ENCODE measurements at places on chromosomes 4 and X. TPM values are rescaled to one million over a fixed set of nuclear protein-coding genes. Genes with fewer than 3 reads are reported as not detected.

The ABLIM2 gene
- 0.58 TPM for total RNA-seq

GRCh38 chr4:38086151-38086848, 126.1 kb downstream of the PTTG2 start:
- no peak for DNase-seq

The TECRL gene
- not detected for total RNA-seq

- no peak for DNase-seq
Measured at GRCh38 chr4:152997771-152998487, 61.8 kb downstream of the FHDC1 start.

GRCh38 chr4:57287687-57288604, 177.8 kb upstream of the IGFBP7 start:
- no peak for DNase-seq

DNA sequence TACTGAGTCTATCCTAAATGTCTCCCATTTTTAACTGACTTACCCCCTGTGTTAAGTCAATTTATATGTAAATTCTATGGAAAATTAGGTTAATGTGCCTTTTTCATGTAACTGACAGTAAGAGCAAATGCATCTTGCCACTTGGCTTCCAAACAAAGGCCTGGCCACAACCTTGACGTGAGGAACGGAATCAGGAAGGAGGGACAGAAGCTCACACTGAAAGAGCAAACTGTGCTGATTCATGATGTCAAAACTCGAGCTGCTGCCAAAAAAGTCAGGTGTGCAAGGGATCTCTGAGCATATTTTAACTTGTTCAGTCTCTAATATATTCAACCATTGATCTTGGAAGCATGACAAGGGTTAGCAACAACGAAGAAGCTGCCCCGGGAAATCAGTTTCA, 35.8 kb downstream of the GPM6A start:
- no peak for DNase-seq

GRCh38 chrX:8704184-8704583, 27.8 kb downstream of the ANOS1 start:
- no peak for DNase-seq

- no peak for DNase-seq
Measured at GRCh38 chrX:1500701-1501624, 36.0 kb downstream of the P2RY8 start.

- no peak for DNase-seq
Measured at GRCh38 chr4:61407642-61408618, 207.8 kb downstream of the ADGRL3 start.

GRCh38 chr4:76755756-76756155, 142.2 kb downstream of the SOWAHB start:
- DNase-seq: no peak

- DNase-seq: no peak
Measured at GRCh38 chrX:120514236-120514635, 45.1 kb upstream of the LAMP2 start.

GRCh38 chrX:129557844-129558480, 17.9 kb downstream of the OCRL start:
- no peak for DNase-seq

DNA sequence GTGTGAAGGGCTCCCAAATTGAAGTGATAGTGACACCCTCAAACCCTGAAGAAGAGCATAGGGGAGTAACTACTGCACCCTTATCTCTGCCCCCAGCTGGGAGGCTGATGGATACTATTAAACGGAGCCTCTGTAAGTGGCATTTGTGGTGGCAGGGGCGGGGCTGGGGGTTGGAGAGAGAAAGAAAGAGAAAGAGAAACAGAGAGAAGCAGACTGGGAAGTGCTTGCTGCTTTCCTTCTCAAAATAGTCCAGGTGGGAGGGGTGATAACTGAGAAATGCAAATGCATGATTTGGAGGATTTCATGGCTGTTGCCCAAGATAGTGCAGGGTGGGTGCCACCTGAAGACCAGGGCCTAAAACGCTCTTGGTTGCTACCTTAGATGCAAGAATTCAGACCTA, 253.5 kb upstream of the GATB start:
- peak; percentile 62 for DNase-seq

DNA sequence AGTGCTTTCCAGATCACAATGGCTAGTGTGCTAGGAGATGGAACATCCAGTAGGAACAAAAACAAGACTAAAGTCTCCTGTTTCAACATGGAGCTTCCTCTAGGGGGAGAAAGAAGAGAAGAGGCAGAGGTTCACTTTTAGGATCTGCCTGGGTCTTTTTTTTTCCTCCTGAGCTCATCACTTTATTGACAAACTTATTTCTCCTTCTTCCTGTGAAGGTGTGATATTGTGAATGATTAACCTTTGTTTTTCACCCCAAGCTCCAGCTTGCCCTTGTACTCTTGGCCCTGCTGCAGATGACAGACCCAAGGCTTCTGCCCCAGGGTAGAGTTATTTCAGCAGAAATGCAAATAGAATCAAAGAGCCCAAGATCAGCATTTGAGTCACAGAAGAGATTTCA, 13.5 kb downstream of the PAGE4 start:
- DNase-seq: no peak

DNA sequence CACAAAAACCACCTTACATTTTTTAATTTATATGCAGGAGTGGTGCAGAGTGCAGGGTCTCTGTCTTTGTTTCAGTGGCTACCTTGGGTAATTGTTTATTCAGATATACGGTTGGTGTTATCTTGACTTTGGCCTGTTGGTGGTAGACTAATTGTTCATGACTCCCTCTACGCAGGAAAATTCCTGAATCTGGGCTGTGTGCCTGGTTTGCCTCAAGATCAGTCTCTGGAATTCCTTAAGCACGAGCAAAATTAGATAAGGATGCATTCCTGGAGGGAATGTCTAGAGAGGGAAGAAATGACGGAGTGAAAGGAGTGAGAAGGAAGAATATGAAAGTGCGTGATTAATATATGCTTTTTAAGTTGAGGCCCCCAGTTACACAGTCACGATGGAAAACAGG, 576.9 kb upstream of the PCDH10 start:
- DNase-seq: no peak

DNA sequence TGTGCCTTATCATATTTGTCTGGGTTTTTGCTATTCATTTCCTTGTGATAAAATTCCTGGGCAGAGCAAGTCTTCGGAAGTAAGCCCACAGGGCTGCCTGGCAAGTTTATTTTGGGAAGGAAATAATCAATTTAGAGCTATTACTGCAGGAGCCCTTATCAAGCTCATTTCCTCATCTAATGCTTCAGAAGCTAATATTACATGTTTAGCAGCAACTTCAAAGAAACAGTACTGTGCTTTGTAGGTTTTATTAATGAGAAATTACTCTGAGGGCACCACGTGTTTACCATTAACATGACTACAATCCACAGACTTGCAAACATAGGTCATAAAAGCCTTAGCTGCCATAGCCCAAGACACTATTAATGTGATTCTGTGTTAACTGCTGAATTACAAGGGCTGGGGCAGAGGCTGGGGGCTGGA, 540.0 kb downstream of the SPRY1 start:
- DNase-seq: no peak

The PRKG2 gene
- total RNA-seq: 0.14 TPM

GRCh38 chrX:152905081-152905420, 7.2 kb downstream of the ZNF185 start:
- no peak for DNase-seq

The F11 gene
- total RNA-seq: not detected

The POU4F2 gene
- total RNA-seq: not detected

The CT47B1 gene
- not detected for total RNA-seq

- no peak for DNase-seq
Measured at GRCh38 chrX:47843363-47843762, 6.7 kb downstream of the ZNF81 start.

- DNase-seq: no peak
Measured at GRCh38 chr4:95367824-95368223, 180.9 kb downstream of the UNC5C start.

- no peak for DNase-seq
Measured at GRCh38 chr4:186121057-186121456, 16.6 kb downstream of the FAM149A start.

The SNCA gene
- 0.85 TPM for total RNA-seq

DNA sequence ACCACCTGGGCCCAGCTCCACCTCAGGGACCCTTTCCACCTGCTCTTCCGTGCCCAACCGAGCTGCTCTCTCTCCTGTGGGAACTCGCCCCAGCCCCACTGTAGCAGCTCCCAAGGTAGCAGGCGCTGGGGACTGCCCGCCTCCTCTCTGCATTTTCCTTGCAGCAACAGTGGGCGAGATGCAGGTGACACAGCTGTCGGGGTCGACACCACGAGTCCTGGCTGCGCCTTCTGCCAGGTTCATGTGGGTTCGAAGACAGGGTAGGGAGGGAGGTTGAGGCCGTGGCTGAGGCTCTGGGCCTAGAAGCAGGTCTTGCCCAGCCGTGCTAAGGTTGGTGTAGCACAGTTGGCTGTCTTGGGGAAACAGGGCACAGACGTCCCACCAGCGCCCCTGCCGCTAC, 245.2 kb upstream of the FSTL5 start:
- no peak for DNase-seq

The LRPAP1 gene
- total RNA-seq: 50.8 TPM

DNA sequence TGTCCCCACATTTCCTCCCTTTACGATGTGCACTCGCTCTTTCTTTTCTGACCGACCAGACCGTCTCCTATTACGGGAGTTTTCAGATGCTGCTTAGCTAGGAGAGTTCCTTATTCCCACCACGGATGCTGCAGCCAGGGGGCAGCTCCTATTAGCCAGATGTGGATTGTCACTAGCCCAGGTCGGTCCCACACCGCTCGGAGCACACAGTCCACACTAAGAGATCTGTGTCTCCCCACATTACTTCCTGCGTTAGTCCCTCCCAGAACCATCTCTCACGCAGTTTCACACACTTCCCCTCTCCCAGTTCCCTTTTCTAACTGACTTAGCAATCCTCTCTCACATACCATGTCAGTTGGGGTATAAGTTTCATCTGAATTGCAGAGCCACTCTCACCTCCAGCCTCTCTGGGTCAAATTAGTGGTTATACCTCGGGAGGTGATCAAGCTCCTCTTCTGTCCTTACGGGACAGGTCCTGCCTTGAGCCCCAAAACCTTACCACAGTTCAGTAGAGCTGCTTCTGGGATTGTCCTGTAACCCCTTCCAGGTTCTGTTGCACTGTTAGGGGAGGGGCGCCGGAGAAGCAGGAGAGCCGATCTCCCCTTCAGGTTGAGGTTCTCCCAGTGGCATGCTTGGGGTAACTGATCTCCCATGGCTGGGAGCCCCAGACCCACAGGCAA, 28.2 kb downstream of the SULT1E1 start:
- peak; percentile 16 for DNase-seq

DNA sequence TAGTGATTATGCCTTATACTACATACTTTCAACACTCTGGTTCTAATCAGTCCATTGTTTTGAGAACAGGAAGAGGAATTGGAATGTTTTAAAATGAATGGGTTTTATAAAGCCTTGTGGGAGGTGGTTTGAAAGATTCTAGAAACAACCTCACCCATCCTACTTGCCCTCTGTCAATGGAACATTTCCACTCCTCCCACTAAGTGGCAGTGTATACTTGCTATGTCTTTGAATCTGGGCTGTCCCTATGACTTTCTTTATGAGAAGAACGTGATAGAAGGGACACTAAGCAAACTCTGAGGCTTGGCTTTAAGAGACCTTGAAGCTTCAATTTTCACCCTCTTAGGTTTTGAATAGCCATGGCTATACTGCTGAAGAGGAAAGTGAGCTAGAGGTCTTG, 611.2 kb downstream of the PPP4R3C start:
- no peak for DNase-seq

- no peak for DNase-seq
Measured at GRCh38 chr4:124977045-124977444, 264.5 kb upstream of the ANKRD50 start.

The SYTL4 gene
- total RNA-seq: not detected

- no peak for DNase-seq
Measured at GRCh38 chr4:36189511-36190226, 54.6 kb downstream of the ARAP2 start.

DNA sequence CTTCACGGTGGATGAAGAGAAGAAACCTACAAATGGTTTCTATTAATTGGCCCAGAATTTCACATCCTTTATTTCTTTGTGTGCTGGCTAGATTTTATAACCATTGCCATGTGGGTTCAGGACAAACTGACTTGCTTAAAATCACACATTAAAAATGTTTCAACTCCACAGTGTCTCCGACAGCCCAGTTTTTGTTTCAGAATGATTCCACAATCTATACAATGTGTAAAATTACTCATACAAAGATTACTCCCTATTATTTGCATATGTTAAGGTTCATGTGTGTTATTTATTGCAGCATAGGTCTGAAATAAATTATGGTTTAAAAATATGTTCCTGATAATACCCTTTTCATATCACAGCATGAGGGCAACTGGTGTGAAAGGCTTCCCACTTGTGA, 20.6 kb downstream of the DCHS2 start:
- DNase-seq: no peak

DNA sequence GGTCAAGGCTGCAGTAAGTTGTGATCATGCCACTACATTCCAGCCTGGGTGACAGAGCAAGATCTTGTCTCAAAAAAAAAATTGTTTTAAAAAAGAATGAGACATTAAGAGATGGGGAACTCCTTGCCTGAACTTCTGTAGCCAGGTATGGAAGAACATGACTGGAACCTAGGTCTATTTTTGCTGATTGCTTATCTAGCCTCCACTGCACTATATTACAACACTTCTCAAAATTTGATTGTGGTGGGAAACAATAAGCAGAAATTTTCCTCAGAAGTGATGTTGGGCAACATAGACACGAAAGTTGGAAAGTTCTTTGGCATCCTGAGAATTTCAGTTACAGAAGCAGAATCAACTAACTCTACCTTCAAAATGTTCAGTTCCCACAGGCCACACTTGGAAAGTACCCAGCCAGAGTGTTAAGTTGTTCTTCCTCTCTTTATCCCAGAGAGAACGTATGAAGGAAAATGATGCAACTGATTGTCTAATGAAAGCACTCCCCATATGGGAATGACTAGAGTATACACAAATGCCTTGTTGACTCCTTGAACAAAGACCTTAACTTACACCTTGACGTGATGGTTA, 50.0 kb downstream of the LUZP4 start:
- no peak for DNase-seq

DNA sequence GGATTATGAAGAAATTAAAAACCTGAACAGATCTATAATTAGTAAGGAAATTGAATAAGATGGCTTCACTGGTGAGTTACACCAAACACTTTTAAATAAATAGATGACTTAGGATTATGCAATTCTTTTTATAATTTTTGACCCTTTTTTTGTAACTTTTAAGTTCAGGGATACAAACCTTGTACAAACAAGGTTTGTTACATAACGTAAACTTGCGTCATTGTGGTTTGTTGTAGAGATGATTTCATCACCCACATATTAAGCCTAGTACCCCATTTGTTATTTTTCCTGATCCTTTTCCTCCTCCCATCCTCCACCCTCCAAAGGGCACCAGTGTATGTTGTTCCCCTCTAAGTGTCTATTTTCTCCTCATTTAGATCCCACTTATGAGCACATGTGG, 75.7 kb downstream of the CPEB2 start:
- DNase-seq: no peak

DNA sequence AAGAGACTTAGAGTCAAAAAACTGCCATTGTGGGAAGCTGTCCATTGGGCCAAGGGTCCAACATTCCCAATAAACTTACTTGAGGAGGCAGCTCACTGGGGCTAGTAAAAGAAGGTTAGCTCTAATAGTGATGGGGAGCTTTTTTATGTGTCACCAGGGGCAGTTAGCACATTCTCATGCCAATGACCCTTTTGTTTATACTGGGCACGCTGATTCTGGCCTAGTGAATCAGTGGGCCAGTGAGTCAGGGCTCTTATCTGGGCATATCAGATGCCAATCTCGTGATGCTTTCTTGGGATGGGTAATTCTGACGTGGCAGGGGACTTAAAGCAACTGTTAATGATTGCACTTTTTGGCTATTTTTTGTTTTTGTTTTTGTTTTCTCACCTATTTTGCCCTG, 27.8 kb downstream of the TCEAL1 start:
- DNase-seq: no peak

- DNase-seq: no peak
Measured at GRCh38 chr4:140070973-140071372, 83.0 kb downstream of the MAML3 start.
